ENCODE measurements at places on chromosomes 4 and X.

- DNase-seq = no peak
Observed at GRCh38 chr4:10963958-10964703, 279.6 kb upstream of the CLNK start.

GRCh38 chr4:825971-826330 is at the start of gene CPLX1:
CPLX1 (minus strand) TSS chr4:826129; CDS start chr4:824522, 1,607 bp downstream.
- DNase-seq = no peak

- DNase-seq = no peak
Observed at GRCh38 chrX:40107291-40108161, 9.8 kb upstream of the BCOR start.

DNA sequence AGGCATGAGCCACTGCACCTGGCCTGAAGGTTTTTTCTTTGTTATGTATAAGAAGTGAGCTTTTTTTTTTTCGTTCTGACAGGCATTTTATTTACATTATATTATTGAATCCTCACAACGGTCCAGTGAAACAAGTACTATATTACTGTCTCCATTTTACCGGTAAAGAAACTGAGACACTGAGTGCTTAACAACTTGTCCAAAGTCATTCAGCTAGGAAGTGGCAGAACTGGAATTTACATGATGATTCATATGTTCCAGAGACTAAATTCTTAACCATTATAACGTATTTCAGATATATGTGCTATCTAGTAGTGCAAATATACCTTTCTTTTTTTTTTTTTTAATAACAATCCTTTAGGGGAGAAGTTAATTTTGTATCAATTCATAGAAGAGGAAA is 18.4 kb upstream of the SLC6A14 start:
- DNase-seq = no peak

DNA sequence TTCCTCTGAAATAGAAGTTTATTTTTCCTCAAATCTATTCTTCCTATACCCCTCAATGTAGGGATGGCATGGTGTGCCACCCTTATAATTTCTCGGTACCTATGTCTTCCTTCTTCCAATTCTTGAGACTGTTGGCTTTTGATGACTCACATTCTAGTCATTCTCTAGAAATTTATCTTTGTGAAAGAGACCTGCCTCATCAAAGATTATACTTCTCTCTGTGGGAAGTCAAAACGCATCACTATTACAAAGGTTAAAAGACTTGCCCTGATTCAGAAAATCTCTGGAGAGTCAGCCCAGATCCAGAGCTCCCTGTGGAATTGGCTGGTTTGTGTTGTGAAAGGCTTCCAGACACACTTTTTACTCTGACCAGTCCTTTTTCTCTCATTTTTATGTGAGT is 65.9 kb upstream of the FSTL5 start:
- DNase-seq = no peak

GRCh38 chr4:67333664-67334063 is 211.6 kb downstream of the CENPC start:
- DNase-seq = no peak

GRCh38 chr4:123023647-123024046 is 101.2 kb upstream of the NUDT6 start:
- DNase-seq = no peak

DNA sequence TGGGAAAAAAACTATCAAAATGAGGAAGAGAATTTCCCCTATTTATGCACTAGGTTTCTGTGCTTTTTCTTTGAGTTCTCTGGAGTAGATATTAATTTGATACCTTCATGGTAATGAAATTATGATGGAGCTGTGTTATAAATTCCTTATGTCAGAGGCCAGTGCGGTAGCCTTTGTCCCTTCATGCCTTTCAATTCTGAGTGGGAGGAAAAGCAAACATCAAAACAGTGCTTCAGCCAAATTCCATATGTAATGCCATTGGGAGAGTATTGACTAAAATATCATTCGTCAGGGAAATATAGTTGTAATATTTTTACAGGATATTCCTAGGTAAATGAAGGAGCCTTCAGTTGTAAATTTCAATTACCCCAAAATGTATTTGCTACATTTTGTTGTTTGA is 17.5 kb upstream of the RGN start:
- no peak for DNase-seq

DNA sequence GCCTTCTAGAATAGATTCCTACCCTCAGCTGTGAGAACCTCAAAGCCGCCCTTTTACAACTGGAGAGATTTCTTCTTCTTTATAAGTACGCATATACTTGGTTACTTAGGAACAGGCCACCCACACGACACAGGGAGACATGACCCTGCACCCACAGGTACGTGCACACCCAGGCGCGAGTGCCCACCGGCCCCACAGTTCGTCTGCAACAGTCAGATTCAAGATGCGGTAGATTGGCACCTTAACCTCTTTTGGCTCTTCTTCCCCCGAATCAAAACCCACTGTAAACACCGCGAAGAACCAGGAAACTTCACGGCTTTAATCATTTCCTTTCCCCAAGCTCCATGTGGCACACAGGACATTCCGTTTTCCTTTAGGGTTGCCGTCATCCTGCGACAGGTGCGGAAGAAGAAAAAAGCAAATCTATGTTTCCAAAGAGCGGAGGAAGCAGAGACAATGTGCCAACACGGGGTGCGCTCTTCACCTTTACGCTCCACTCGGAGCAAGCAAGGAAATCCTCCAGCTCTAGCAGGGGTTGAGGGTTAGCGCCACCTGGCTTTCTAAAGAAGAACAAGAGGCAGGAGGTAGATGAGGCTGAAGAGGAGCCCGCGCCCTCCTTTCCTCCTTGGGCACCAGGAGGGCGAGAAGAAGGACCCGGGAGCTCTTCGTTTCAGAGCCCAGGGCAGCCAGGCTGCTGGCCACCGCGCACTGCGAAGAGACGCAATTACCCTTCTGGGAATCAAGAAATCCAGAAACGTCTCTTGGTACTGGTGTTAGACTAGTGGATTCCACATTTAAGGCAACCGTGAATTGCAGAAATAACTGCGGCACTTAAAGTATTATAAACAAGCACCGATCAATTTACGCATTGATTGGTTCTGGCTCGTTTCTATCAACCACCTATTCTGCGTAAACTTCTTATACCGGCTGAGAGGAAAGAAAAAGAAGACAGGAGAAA is 35.7 kb downstream of the HAND2 start:
- DNase-seq = peak; percentile 27

DNA sequence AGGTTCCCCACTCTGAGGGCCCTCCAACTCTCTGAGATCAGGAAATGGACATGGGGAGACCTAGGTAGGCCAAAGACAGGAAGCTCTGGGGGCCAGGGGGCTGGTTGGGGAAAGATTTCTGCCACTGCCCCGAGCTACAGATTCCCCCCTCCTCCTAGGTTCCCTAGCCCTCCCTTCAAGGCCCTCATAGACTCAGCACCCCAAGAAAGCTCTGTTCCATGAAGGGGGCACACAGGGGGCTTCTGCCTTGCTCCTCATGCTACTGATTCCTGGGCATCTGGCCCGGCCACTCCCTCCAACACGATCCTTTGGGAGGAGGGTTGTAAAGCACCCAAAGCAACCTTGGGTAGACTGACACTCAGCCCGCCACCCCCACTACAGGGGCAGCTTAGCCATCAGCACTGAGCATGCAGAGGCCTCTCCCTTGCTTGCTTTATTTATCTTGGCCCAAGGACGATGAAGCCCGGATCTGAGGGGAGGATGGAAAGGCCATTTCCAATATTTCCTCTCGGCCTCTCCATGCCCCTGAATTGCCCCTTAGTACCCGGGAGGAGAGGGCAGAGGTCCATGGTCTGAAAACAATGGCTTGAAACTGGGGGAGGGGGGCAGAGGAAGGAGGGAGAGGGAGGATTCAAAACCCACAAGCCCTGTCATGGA is 146.7 kb downstream of the PJA1 start:
- DNase-seq = no peak

- DNase-seq = no peak
Observed at GRCh38 chr4:186345184-186345583, 79.2 kb downstream of the F11 start.

GRCh38 chr4:2362266-2363055 is 56.0 kb downstream of the ZFYVE28 start:
- DNase-seq = no peak

DNA sequence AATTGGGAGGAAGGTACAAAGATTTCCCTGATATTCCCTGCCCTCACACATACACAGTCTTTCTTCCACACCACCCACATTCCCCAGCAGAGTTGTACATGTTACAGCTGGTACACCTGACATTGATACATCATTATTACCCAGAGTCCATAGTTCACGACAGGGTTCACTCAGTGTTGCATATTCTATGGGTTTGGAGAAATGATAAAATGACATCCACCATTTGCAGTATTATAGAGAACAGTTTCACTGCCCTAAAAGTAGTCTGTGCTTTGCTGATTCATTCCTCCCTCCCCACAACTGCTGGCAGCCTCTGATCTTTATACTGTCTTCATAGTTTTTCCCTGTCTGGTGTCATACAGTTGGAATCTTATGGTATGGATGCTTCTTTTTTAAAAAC is 15.0 kb downstream of the AGA start:
- DNase-seq = no peak

DNA sequence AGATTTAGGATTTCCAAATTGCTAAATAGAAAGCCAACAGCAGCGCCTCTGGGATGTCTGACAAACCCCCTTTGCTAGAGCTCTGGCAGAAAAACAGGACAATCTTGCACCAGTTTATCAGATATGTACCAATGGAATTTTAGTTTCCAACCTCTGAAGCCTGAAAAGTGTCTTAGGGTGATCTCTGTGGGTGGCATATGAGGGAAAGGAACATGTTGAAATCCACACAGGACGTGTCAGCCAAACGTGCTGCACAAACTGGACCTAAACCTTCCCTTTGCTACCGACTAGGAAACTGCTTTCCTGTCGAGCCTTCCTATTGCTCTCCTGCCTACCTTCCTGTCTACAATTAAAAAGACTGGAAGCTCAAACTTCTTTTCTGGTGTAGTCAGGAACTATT is 53.5 kb downstream of the REELD1 start:
- DNase-seq = no peak
